ENCODE measurements at places on chromosomes 6 and 20.

DNA sequence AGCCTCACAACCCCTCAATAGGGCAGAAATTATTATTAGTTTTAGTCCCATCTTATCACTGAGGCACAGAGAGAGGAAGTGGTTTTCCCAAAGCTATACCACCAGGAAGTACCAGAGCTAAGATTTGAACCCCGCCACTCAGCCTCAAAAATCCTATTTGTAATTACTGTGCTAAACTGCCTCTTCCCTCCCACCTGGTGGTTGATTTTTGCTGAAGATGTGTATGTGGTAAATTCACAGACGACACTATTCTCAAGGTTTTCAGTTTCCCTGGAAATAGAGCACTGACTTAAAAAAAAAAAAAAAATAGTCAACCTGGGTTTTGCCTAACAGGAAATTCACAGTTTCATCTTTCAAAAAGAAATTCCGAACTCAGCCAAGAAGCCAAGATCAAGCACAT, 57.9 kb downstream of the TSHZ2 start:
- no peak for DNase-seq

DNA sequence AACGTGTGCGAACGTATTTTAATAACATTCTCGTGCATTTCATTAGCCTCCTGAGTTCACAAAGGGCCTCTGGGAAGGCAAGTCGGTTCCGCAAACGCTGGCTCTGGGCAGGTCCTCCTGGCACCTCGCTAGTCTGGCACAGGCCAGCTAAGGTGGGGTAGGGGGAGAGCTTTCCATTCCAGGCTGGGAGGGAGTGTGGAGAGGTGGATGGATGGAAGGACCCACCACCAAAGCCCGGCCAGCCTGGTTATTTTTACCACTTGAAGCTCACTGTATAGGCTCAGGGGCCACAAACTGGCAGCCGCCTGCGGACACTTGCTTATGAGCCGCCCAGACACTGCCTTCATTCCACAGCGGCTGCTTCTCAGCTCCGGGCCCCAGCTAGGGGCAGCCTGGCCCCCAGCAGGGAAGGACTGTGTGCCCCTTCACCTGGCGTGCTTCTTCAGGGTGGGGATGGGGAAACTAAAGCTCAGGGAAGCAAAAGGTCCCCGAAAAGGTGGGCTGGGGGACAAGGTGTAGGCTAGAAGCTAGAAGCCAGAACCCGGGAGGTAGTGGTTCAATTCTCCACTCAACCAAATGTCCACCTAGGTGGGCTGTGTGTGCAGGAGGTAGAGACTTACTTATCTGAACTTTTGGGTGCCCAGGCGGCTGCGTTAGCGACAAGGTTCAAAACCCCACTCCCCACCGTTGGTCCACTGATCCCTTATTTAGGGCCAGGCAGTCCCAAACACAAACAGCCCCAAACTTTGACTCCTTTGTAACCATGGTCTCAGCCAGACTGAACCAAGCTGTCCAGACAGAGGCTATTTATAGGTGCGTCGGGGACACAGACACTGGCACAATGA, 1.7 kb downstream of the PMEPA1 start:
- DNase-seq, result peak; percentile 44

DNA sequence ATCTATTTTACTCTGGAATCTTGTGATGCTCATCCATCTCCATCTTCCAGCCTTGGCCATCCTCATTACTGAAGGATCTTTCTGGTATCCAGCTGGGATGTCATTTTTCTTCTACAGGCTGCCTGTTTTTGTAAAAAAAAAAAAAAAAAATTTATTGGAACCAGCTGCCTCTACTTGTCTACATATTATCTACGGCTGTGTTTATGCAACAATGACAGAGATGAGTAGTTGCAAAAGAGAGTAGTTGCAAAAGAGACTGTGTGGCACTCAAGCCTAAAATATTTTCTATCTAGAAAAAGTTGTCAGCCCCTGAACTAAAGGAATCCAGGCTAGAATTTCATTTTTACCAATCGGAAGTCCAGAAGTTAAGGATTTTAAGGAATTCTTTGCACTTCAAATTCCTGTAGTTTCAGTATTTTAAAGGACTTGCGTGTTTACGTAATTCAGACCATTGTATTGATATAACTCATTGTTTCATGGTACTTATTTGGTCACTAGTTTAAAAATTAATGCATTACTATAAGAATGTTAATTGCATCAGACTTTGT, 38.6 kb upstream of the PLCG1 start:
- DNase-seq, result no peak

GRCh38 chr20:48962976-48963771, 41.7 kb downstream of the ARFGEF2 start:
- DNase-seq, result peak; percentile 41
